ENCODE measurements at places on chromosomes 2 and 18.

- DNase-seq, result no peak
Measured at GRCh38 chr18:3777122-3777521, 327.1 kb downstream of the TGIF1 start.

GRCh38 chr2:105104208-105104731 lies 66.4 kb downstream of the MRPS9 start:
- no peak for DNase-seq

GRCh38 chr2:113996671-113997594 lies 107.0 kb downstream of the ACTR3 start:
- no peak for DNase-seq

- peak; percentile 17 for DNase-seq
Measured at GRCh38 chr18:13137670-13138419, 80.7 kb upstream of the LDLRAD4 start.

DNA sequence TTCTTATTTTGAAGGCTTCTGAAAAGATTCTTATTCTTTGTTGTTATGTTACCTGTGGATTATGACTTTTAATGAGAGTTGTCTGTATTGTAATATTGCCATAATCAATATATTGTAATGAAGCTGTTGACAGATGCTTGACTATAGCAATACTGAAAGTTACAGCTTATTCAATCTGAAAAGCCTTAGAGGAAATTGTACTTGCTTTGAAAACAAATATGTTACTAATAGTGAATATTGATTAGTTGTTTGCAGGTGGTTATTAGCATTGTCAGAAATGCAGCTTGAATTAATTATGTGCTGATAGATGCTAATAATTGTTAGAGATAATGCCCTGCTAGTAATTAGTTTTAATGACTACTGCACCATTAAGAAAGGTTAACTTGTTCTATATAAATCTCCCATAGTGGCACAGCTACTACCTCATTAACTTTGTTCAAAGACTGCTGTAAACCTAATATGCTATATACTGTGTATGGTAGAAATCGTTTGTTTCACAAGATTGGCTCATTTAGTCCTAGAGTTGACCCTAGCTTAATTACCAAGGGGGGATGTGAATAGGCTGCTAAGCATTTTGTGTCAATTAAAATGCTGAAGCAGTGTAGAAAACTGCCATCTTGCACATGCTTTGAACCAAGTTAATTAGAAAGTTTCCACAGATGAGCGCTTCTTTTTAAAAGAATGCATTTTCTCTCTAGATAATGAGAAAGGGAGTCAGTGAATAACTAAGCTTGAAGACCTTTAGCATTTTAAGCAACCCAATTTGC lies 30.5 kb downstream of the SLC39A10 start:
- DNase-seq, result no peak

DNA sequence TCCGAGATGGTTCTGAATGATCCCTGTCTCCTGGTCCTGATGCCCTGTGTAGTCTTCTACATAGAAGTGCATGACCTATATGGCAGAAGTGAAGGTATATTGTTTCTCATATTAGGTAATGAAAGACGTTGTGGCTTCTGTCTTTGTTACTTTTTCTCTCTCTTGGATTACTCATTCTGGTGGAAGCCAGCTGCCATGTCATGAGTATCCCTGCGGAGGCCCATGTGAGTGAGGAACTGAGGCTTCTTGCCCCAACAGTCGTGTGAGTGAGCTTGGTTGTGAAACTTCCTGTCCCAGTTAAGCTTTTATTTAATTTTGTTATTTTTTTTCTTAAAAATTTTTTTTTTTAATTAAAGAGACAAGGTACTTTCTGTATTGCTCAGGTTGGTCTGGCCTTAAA lies 134.7 kb downstream of the UBR3 start:
- DNase-seq, result no peak

DNA sequence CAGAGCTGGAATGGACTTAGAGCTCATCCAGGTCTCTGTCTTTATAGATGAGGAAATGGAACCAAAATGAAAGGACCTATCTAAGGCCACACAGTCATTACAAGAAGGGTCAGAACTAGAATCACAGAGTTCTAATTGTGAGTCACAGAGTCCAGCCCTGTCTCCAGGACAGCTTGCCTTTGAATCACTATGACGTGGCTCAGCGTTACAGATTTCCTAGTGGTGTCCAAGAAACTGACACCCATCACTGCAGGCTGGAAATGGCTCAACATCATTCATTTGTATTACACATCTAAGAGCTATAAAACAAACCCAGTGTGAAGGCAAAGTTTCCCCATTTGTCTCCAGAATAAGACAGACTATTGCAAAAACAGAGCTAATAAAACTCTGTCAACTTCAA lies 164.3 kb upstream of the SIX2 start:
- DNase-seq, result no peak

- no peak for DNase-seq
Measured at GRCh38 chr2:212141499-212141898, 397.1 kb downstream of the ERBB4 start.

DNA sequence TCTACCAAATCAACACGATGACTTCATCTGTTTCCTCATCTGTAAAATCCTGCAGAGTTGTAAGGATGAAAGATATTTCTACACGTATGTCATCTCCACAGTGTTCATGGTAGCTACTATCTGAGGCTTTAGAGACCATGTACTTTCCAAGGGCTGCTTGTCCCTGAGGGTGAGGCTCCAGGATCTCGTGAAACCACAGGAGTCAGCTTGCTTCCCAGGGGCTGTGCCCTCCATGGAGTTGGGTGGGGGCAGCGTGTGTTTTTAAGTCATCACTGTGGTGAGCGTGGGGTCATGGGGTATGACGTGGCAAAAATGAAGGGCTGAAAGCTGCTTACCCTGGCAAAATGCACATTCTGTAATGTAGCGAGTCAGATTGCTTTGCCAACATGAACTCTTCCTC lies 81.6 kb downstream of the ASAP2 start:
- no peak for DNase-seq

DNA sequence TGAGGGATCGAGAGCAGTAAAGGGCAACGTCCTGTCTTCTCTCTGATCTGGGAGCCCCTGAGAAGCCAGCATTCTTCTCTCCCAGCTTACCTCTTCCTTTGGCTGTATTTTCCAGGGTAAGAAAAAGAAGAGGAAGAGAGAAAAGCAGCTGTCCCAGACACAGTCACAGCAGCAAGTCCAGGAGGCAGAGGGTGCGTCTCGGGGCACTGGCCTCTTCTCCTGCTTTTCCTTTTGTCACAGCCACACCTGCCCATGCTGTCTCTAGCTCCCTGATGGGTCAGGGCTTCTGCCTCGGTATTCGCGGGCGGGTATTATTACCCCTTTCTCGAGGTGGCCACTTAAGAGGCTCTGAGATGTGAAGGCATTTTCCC lies 20.3 kb downstream of the TGOLN2 start:
- DNase-seq, result no peak

DNA sequence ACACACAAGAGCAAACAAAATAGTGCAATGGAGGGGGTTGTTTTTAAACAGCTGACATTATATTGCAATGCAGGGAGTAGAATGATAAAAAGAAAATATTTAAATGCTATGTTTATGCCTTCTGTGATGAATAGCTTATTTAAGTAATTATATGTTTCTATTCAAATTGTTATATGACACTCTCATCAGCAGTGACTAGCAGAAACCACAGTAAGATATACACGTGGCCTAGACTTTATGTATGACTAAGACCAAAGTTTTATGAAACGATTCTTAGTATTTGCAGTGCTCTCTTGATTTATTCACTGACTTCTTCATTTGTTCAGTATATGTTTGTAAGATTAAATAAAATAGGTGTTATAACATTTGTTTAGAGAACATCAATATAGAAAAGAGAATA lies 26.1 kb upstream of the C1D start:
- no peak for DNase-seq

- no peak for DNase-seq
Measured at GRCh38 chr18:23226391-23226790, 91.1 kb downstream of the CABLES1 start.

- DNase-seq, result no peak
Measured at GRCh38 chr2:175883586-175884194, 118.4 kb downstream of the LNPK start.

- no peak for DNase-seq
Measured at GRCh38 chr2:113734185-113734584, 22.3 kb downstream of the SLC35F5 start.

DNA sequence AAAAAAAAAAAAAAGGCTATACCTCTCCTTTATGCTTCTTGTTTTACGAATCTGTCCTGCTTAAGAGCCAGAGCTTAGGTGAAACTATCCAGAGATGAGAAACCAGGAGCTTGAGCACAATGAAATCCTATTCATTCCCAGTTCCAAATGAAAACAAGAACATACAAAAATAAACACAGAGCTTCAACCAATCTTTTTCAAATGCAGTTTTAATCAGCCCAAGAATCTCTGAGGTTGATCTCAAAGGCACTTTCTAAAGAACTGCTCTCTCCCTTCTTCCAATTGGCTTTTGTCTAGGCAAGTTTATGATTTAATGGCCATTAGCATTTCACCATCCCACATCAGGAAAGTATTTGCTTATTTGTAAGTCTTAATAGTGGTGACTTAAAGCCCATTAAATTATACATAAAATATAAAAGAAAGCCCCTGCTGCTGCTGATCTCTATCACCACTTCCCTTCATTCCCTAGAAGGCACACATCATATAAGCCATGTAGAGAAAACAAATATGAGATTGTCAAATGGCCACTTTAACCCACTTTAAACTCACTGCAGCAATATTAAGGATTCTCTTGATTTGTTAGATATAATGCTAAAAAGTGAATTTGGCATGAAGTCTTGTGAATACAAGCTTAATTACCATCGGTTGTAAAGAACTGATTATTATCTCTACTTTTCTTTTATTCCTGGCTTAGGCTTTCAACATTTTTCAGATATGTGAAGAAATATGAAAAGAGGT lies 29.3 kb upstream of the SCN9A start:
- DNase-seq, result no peak

- no peak for DNase-seq
Measured at GRCh38 chr2:236670235-236670620, 100.6 kb downstream of the ACKR3 start.

DNA sequence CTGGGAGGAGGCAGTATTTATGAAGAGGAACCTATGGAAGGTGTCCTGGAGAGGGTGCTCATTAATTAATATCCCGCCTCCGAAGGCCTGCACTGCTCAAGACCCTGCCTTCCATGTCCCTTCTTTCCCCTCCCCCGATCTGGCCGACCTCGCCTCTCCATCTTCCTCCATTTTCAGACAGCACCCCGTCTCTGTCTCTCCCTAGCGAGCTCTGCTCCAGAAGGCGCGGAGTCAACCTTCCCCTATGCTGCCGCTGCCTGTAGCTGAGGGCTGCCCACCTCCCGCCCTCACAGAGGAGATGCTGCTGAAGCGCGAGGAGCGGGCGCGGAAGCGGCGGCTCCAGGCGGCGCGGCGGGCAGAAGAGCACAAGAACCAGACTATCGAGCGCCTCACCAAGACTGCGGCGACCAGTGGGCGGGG lies 1.1 kb upstream of the WBP1 start:
- no peak for DNase-seq

DNA sequence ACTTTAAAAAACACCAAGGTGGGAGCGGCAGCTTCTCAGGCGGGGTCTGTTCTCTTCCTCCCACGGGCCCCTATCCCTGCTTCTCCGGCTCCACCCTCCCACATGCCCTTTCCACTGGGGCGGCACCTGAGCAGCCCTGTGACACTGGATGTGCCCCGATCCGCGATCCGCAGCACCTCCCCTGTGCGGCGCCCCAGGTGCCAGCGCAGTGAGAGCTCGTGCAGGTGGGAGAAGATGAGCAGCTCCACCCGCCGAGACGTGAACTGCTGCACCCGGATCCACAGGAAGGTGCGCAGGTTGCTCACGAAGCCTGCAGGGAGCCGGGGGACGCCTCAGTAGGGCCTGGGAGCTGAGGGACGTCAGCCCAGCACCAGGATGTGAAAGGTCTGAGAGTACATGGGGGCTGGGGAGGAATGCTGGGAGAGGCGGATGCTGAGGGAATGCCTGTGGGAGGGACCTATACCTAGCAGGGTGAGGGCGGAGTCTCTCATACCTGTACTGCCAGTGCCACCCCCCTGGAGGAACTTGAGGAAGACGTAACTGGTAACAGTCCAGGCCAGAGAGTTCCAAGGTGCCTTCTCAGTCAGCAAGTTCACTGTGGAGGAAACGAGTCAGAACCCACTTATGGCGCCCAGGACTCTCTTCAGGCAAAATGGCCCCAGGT lies 2.8 kb downstream of the ABCB6 start:
- DNase-seq, result no peak

- DNase-seq, result no peak
Measured at GRCh38 chr2:43950383-43951008, 45.3 kb downstream of the LRPPRC start.

DNA sequence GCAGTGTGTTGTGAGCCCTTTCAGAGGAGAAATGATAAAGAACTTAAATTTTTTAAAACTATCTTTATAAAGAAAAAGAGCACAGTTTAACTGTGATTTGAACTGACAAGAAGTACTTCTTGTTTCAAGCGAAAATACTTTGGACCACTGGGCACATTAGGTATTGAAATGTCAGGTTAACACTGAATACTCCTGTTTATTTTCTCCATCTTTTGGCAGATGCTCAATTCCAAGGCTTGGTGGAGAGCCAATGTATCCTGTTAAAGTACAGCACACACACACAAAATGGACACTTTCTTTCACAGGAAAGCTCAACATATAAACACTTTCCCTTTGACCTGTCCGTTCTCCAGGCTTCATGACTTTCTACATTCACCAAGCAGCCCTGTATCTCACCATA lies 32.6 kb upstream of the SP3 start:
- no peak for DNase-seq

DNA sequence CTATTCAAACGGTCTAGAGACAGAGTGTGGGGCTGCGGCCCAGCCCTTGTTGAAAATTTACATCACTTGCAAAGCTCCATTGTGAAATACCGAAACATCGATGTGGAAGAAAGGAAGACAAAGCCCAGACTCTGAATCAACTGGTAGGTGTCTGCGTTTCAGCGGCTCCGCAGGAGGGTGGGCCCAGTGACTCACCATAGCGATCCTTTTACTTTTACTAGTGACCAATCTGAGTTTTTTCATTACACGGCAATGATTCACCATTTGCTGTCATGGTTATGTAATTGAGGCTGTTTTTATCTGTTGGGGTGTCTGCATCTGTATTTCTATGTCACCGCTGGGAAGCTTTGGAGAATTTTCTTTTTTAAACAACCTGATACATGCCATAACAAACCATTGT lies 66.6 kb upstream of the ODC1 start:
- no peak for DNase-seq

GRCh38 chr2:205715831-205716525 lies 33.7 kb downstream of the NRP2 start:
- DNase-seq, result no peak

DNA sequence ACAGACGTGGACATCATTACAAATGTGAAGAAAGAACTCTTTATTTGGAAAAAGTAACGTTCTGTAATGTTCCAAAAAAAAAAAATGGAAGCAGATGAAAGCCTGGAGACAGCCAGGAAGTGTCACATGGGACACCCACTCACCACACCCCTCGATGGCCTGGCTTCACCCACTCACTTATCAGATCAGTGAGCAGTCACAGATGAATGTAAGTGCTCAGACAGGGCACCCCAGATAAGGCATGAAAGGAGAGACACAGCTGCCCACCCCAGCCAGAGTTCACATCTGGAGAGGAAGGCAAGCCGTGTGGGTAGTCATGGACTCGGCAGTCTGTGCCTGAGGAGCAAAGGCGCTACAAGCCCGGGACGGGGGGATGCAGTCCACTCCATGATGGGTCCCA lies 105.2 kb downstream of the SEPTIN10 start:
- DNase-seq, result no peak

Data from stimulated activated CD4-positive, alpha-beta T cell treated with anti-CD3 and anti-CD28 coated beads, Interleukin-12 subunit alpha, Interleukin-12 subunit beta, amount 100 ng/mL, for 4 hours (primary cell).